ENCODE measurements at places on chromosomes 3 and 15.

DNA sequence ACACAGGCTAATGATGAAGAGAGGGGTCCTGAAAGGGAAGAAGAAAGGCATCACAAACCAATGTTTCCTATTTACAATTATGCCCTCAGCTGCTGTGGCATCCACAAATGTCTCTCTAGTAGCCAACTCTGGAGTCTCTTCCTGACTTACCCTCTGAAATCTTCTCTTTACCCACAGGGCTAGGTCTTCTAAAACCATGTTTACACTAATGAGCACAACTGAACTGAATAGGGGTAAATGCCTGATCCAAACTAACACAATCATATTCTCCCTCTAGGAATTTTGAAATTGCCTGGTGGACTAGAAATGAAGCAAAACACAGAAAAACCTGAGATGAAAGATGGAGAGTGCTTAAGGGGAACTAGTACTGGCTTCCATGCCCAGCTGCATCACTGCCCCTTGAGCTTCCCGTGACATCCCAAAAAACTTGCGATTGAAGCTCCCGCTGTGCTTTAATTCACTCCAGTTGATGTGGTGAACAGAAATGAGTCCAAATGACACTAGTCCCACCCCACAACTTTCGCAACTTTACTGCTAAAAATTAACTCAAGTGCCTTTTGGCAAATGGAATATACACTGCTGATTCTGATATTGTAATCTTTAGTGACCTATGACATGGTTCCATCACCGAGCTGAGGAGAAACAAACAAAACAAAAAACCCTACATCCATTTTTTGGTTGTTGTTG, 32.8 kb downstream of the CFAP20DC start:
- DNase-seq, result no peak

DNA sequence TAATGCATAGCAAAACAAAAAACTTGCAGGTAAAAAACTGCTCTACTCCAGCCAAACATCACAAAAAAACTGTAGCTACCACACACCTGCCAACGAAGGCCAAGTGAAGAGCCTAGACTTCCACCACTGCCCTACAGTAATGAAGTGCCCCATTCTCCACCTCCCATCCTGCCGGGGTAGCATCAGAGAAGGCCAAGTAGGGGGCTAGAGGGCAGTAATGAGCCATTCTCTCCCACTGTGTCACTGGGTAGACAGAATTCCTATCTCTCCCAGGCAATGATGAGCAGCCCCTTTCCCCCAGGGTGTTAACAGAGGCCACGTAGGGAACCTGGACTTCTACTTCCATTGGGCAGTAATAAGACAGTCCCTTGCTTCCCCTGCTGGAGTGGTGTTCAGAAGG, 9.5 kb downstream of the SEC22C start:
- DNase-seq, result no peak

- DNase-seq, result no peak
These were observed 59.2 kb downstream of the PIAS1 start for GRCh38 chr15:68113273-68113672.

GRCh38 chr3:154182322-154182922, 61.2 kb downstream of the ARHGEF26 start:
- DNase-seq, result no peak

- no peak for DNase-seq
These were observed 106.0 kb upstream of the MRPL3 start for GRCh38 chr3:131608741-131609140.

DNA sequence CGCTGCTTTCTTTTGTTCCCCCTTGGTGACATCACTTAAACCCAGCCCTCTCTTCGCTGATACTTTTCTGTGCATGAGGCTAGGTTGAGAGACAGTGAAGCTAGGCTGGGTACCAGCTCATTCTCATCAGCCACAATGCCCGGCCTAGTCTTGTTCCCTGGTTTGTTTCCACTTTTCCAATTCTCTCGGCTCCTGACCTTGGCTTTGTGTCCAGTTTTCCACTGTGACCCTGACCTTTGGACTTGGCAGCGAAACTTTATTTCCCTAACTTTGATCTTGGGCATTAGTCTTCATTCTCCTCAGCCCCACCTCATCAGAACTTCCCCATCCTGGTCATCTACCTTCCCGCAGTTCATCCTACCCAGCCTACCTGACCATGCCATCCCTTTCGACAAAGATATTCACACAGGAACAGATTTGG, 908 bp upstream of the ADPGK start:
- no peak for DNase-seq

GRCh38 chr15:59622289-59622688, 10.7 kb downstream of the GCNT3 start:
- no peak for DNase-seq
